ENCODE measurements at places on chromosomes 16 and 17. TPM values are rescaled to one million over a fixed set of nuclear protein-coding genes. Genes with fewer than 3 reads are reported as not detected.

The CHST4 gene
- total RNA-seq = not detected

The DGKE gene
- 50.4 TPM for total RNA-seq

The LIMD2 gene
- total RNA-seq = 24.9 TPM

The PDILT gene
- total RNA-seq = not detected

The GALR2 gene
- not detected for total RNA-seq

- no peak for DNase-seq
Observed at GRCh38 chr16:47037396-47037745, 63.9 kb upstream of the DNAJA2 start.

- DNase-seq = no peak
Observed at GRCh38 chr17:55814377-55814776, 63.5 kb downstream of the PCTP start.

- DNase-seq = no peak
Observed at GRCh38 chr16:67800338-67800926, 5.9 kb downstream of the RANBP10 start.

DNA sequence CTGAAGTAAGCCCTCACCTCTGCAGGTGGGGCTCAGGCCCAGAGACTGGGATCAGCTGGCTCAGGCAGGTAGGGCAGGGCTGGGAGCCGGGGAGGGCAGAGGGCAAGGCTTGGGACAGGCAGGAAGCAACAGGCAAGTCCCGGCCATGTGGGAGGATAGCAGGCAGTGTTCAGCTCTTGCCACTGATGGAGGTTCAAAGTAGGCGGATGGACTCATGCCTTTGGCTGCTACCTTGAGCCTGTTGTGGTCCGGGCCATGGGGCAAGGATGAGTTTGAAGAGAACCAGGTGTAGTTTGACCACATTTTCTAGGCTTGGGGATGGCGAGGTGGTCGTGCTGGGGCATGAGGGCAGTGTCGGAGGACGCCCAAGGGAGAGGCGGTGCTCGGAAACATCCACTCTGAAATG lies 2.7 kb downstream of the PRCD start:
- no peak for DNase-seq

DNA sequence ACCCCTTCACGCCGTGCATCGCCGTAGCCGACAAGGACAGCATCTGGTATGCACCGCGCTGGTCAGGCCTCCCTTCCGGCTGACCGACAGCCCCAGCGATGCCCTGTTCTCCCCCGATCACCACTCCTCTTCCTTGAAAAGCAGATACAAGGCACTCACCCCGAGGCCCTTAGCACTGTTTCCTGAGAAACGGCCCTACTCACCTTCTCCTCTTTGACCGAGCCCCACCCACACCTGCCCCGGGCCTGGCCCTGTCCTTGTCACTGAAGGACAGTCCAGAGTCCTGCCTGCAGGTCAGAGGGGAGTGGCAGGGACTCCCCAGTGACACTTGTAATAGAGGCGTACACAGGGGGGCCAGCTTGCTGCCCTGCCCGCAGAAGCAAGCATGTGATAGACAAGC lies 45.9 kb upstream of the CHMP6 start:
- peak; percentile 2 for DNase-seq

GRCh38 chr16:2856061-2856670 lies 1.8 kb downstream of the PRSS22 start:
- no peak for DNase-seq

DNA sequence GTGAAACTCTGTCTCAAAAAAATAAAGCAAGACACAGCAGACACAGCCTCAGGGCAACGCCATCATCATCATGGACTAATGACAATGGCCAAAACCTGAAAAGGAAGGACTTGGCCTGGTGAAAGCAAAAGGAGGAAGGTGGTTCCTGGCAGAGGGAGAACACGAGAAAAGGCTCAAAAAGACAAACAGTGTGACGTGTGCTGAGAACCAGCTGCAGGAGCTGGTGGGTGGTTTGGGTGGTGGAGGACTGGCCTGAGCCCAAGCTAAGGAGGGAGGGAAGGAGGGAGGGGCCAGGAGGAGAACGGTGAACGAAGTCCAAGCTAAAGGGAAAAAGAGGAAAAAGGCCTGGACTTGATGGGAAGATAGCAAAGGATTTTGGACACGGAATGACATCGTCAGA lies 85.1 kb downstream of the SLC39A11 start:
- DNase-seq = peak; percentile 25

GRCh38 chr16:85205747-85206471 lies 93.6 kb upstream of the CIBAR2 start:
- no peak for DNase-seq

DNA sequence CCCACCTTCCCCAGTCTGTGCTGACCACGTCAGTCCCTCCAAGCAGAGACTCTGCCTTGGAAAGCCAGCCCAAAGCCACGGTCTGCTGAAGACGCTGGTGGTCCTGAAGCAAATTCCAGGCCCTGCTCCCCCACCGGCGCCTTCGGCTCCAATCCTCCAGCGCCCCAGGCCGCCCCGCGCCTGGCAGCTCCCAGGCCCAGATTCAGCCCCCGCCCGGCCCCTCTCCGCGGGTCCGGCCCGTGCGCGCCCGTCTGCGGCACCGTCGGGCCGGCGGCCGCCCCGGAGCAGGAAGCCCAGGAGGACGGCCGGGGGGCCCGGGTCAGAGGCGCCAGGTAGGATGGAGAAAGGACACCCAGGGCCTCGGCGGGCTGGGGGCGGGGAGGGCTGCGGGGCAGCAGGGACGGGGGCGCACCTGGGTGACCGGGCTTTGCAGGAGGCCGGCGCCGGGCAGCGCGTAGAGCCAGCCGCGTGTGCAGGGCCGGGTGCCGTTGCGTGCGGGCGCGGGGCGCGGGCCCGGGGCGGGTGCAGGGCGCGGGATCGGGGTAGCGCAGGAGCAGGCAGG lies 594 bp upstream of the SLC22A31 start:
- no peak for DNase-seq

GRCh38 chr17:40453881-40454612 lies 10.8 kb downstream of the IGFBP4 start:
- DNase-seq = no peak

Measured in dorsolateral prefrontal cortex (tissue), 122 donors.